ENCODE measurements at places on chromosomes 7 and 10.

DNA sequence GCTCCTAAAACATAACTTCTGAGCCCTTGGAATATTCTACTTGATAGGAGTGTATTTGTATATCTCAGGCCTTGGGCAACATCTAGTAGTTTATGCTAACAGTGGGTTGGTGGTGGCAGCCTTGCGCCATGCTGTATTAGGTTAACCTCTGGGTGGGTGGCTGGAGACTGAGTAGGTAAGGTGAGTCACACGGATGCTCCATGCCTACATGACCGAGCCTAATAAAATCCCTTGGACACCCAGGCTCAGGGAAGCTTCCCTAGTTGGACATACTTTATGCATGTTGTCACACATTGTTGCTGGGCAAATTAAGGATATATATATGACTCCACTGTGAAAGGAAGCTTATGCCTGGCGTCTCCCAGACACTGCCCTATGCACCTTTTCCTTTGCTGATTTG lies 6.0 kb upstream of the DAGLB start:
- peak; percentile 37 for DNase-seq

- no peak for DNase-seq
Observed at GRCh38 chr7:156223935-156224832, 411.9 kb upstream of the SHH start.

- no peak for DNase-seq
Observed at GRCh38 chr10:17219024-17219423, 9.0 kb upstream of the VIM start.

GRCh38 chr7:11895337-11895736 lies 63.3 kb upstream of the THSD7A start:
- no peak for DNase-seq

GRCh38 chr10:69409968-69410367 lies 6.8 kb downstream of the TACR2 start:
- DNase-seq = no peak

DNA sequence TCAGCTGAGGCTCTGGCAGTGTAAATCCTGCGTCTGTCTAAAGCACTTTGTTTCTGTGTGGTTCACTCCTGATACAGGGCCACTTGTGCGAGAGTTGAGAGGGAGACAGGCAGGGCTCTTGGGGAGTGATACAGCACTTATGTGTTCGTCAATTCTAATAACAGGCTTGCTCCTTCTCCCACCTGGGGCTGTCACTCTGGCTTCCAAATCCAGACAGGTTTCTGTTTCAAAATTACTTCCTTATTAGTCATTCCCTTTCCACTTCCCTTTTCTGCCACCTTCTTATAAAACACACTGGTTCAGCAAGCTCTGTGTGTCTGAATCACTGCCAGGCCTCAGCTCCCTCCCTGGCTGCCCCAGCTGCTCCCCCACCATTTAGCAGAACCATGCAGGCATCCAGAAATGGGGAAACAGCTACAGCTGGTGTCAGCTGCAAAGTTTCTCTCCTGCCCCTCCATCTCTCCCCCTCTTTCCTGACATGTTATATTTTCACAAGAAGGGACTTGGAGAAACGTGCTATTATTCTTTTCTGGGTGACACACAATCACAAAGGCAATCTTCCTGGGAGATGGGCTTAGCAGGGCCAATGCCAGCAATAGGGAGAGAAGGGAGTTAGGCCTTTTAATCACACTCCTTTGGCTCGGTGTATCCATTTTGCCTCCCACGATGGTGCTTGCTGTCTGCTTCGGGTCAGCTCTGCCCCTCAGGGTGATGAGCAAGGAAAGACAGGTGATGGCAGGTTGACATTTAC lies 58.4 kb upstream of the ZNRF2 start:
- no peak for DNase-seq

GRCh38 chr7:77415823-77416620 lies at the start of gene GSAP:
GSAP (minus strand) TSS chr7:77416349; CDS start chr7:77416321, 28 bp downstream.
- DNase-seq = no peak

DNA sequence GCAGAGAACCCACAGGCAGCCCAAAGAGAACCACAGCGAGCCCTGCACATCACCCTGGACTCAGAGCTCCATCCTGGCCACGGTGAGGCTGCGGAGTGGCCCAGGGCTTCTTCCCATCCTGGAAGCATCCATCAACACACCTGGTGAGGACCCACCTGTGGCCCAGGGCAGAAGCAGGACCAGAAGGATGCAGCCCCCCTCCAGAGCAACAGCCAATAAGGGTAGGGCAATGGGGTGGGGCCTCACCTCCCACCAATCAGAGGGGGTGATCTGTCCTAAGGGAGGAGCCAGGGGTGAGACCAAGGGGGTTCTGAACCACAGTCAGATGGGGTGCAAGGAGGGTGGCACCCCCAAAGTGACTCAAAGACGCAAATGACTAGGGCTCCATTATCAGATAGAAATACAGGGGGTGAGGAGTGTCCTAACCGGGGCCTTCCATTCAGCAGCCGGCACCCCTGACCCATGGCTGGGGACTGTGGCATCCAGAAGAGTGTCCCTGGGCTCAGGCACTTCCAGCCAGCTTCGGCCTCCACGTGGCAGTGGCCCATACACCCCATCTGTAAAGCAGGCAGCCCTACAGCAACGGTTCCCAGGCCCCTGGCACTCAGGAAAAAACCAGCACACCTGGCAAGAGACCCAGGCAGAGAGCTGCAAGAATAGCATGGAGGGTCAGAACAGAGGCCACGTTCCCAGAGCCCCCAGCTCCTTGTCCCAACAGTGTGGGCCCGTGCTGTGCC lies 36.9 kb downstream of the STK32C start:
- no peak for DNase-seq

- peak; percentile 39 for DNase-seq
Observed at GRCh38 chr10:69644658-69645295, 14.7 kb downstream of the FAM241B start.

GRCh38 chr10:8283166-8283905 lies 228.8 kb downstream of the GATA3 start:
- DNase-seq = no peak

DNA sequence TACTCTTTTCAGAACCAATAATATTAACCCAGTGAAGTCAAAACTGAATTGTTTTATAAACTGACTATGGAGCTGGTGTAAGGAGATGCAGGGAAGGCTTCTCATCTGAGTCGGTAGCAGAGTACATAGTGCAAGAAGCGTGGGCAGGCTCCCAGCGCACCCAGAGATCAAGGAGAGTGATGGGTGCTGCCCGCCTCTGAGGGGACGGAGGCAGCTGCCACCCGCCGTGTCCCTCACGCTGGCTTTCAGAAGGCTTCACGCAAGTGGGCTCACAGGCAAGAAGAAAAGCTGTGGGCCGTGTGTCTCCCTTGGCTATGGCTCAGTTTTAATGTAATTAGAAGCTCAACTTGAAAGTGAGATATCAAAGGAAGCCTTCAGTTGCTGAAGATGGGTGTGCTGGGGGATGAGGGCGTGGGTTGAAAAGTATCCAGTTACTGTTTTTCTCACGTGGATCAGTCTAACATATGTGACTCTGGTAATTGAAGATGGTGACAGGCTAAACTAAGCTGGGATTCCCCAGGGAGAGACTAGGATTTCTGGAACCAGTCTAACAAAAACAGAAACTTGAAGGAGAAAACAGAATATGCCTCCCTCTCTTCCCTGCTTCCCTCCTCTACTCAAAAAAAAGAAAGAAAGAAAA lies 159.9 kb downstream of the MGMT start:
- no peak for DNase-seq

GRCh38 chr10:83017076-83017867 lies 1122.0 kb upstream of the GHITM start:
- DNase-seq = no peak

DNA sequence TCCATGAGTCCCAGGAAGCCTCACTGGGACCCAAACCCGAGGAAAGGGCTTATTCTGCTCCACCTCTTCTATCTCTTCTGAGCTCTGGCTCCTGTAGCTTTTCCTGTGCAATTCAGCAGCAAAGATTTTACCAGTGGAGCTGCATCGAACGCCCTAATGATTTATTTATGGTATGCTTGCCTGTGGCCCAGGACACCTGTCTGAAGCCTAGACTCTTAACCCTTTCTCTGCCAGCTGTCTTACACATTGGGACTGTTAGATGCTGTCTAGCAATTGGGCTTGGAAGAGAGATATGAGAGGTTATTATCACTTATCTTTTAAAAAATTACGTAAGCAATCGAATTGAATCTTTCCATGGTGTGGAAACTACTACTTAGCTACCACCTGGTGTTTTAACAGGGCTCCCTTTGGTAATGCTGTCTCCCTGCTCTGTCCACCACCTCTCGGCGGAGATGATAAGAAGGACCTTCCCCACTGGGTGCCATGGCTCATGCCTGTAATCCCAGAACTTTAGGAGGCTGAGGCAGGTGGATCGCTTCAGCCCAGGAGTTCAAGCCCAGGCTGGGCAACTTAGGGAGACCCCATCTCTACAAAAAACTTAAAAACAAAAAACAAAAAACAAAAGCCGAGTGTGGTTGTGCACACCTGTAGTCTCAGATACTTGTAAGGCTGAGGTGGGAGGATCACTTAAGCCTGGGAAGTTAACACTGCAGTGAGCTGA lies 8.8 kb downstream of the ACSL5 start:
- no peak for DNase-seq

DNA sequence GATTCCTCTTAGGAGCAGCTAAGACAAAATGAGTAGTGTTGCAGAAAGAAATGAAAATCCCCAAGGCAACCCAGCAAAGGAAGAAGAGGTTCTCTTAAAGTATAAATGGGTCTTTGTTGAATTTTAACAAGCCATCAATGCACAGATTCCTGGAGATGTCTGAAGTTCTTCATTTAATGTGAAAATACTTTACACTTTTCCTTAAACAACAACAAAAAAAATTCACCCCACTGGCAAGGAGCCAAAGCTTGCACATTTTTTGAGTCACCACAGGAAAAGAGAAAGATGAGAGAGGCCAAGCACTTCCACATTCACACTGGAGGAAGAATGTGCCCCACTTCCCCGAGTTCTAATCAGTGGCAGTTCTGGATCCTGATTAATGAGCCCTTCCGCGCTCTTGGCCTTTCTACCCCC lies 286.4 kb upstream of the MEOX2 start:
- peak; percentile 30 for DNase-seq

DNA sequence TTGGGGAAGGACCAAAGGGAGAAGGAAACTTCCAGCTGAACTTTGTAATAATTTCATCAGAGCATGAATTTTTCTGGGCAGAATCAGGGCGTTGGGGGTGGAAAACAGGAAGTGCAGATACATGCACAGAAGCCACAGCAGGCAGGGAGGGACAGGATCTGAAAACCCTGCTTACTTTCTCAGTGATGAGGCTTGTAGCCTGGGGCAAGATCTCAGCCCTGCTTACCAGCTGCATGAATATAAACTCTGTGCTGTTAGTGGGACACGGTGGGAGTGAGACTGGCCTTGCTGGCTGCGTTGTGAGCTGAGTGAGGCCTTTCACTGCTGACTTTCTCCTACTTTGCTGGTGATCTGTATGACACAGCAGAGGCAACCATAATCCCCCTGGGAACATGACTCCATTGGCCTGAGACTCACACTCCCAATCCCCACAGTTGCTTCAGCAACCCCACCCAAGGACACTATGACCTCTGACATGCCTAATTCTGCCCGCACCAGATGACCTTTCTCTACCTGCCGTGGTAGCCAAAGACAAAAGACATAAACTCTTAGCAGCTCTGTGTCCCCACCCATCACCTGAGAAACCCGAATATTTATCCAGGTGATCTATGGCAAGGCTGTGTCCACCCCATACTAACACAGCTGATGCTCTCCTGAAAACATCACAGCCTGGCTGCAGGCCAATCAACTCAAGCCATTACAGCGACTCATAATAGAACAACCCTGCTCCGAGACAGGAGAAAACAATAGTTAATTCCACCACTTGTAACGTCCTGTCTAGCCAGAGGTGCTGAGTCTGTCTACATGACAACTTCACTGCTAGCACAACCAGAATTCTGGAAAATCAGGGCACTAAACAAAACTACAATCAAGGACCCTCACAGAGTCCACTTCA lies 190.7 kb upstream of the CHRM2 start:
- DNase-seq = no peak

DNA sequence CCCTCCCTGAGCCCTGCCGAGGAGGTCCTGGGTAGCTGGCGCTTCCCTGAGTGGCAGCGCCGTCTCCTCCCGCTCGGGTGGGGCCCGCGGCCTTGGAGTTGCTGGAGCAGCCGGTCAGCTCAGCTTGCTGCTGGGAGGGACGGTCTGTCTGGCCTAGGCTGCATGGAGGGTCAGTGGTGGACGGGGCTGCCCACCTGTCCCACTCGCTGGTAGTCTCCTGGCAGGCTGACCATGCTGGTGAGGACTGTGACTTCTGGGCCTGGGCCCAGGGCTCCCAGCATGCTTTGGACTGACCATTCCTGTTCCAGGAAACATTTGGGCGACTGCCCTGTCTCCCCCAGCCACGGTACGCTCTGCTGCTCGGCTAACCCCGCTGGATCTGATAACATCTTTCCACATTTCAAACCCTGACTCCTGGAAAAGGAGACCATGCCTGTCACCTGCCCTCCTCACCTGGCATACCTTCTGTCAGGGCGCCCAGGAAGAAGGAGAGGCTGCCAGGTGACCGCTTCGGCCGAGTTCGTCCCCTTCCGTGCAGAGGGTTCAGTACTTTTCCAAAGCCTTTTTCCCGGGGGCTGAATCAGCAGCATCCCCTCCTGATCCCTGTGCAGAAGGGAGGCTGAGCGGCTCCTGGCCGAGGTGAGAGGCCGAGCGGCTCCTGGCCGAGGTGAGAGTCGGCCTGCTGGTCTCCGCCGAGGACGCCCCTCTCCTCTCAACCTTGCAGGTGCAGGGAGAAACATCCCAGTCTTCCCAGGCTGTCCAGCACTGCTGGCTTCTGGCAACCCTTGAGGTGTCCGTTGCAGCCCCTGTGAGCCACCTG lies 43.4 kb downstream of the FAM20C start:
- no peak for DNase-seq

- no peak for DNase-seq
Observed at GRCh38 chr10:101330631-101331225, 23.2 kb upstream of the BTRC start.

- peak; percentile 98 for DNase-seq
Observed at GRCh38 chr10:74753442-74754211, 72.8 kb upstream of the KAT6B start.

GRCh38 chr10:2897619-2898508 lies 169.5 kb upstream of the PFKP start:
- DNase-seq = no peak
